Neural crest cell (in vitro differentiated cells): ENCODE measurements at places on chromosomes 16 and 17.
A peak's percentile ranks its signal among the peaks of the same experiment; 100 is the strongest.

- DNase-seq, result no peak
- no peaks in the 10 kb centered on the region for H3K4me1 ChIP-seq
- H3K27me3 ChIP-seq, result no peaks in the 10 kb centered on the region
- H3K27ac ChIP-seq, result no peak overlapping the region
These were observed 306.5 kb upstream of the TNRC6C start for GRCh38 chr17:77651988-77652387.

- no peak for DNase-seq
- H3K36me3 ChIP-seq, result no peaks in the 10 kb centered on the region
- no peak overlapping the region for H3K4me3 ChIP-seq
- H3K27ac ChIP-seq, result peak overlapping the region; percentile 96
These were observed 52.7 kb upstream of the KSR1 start for GRCh38 chr17:27403480-27404005.

DNA sequence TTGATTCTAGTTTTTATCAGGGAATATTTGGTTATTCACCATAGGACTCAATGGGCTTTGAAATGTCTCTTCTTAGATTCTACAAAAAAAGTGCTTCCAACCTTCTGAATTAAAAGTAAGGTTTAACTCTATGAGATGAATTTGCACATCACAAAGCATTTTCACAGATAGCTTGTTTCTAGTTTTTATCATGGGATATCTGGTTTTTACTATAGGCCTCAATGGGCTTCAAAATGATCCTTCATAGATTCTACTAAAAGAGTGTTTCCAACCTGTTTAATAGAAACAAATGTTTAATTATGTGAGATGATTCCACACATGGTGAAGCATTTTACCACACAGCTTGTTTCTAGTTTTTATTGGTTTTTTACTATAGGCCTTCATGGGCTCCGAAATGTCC lies 560.7 kb downstream of the KCNJ18 start:
- no peaks in the 10 kb centered on the region for H3K27me3 ChIP-seq
- no peak overlapping the region for H3K27ac ChIP-seq
- no peak for DNase-seq
- H3K4me3 ChIP-seq, result no peak overlapping the region

- H3K27me3 ChIP-seq, result peaks cover 5% of the 10 kb centered on the region
- no peaks in the 10 kb centered on the region for H3K36me3 ChIP-seq
- no peak within 1 kb of the TSS for H3K27ac ChIP-seq
- no peak for DNase-seq
These were observed at the start of gene CD300LG for GRCh38 chr17:43846963-43847371. Gene CD300LG, plus strand, starts transcription at chr17:43847176. Its CDS starts 41 bp downstream, at chr17:43847217.

GRCh38 chr17:60386147-60387058 lies 5.5 kb downstream of the USP32 start:
- H3K4me3 ChIP-seq, result no peak overlapping the region
- peaks cover 45% of the 10 kb centered on the region for H3K4me1 ChIP-seq
- H3K27ac ChIP-seq, result no peak overlapping the region
- no peaks in the 10 kb centered on the region for H3K36me3 ChIP-seq
- no peaks in the 10 kb centered on the region for H3K27me3 ChIP-seq
- DNase-seq, result no peak

DNA sequence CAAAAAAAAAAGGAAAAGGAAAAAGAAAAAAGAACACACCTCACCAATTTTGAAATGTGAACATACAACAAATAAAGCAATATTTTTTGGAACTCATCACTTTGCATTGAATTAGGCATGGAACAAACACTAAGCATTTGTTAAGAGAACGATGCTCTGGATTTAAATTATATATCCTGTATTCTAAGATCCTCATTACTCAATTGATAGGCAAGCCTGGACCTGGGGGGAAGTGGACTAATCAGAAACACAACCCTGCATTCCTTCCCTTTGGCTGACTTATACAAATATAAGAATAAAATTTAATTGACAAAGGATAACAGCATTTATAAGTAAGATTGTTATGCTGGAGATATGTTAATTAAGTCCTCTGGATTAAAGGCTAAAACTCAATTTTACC lies 2.2 kb downstream of the GJC1 start:
- peak overlapping the region; percentile 98 for H3K4me3 ChIP-seq
- H3K27ac ChIP-seq, result no peak overlapping the region
- H3K4me1 ChIP-seq, result peaks cover 48% of the 10 kb centered on the region

DNA sequence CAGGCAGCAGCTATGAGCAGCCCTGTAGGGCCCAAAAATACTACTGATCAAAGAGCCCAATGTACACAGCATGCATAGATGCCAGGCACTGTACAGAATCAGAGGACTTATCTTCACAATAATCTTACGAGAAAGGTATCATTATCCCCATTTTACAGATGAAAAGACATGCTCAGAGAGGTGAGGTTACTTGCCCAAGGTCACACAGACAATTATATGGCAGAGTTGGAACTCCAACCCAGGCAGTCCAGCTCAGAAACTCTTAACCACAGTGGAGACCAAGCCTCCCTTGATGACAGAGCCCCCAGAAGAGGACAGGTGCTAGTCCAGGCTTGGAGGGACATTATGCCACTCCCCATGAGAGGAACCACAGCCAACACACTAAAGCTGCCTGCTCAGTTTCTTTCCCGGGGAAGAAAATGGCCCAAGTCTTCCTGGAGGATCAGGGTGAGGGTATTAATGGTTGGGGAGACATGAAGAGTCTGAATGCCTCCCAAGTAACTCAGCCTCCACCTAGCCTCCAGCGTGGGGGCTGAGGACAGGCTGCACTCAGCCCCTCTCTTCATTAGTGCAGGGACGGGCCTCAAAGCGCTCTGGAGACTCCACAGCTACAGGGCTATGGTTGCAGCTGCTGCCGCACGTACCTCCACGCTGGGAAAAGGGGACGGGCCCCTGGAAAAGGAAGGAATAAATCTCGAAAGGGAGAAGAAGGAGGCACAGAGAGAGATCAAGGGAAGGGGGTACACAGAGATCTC lies 826 bp downstream of the UNC119 start:
- peaks cover 31% of the 10 kb centered on the region for H3K4me1 ChIP-seq
- H3K4me3 ChIP-seq, result peak overlapping the region; percentile 90
- no peak for DNase-seq
- no peak overlapping the region for H3K27ac ChIP-seq

DNA sequence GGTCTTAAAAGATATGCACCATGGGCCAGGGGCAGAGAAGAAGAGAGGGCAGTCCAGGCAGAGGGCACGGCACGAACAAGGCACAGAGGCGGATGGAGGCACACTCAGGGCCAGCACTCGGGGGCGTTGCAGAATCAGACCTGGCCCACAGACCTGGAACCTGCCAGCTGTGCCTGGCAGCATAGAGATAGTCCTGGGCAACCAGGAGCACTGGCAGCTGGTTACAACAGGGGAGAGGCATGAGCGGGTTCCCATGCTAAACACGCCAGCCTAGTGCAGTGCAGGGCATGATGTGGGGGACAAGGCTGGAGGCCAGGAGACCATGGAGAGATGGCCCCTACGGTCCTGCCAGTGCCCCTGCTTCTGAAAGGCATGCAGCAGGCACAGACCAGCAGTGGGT lies 56.9 kb upstream of the RBFOX3 start:
- no peak for DNase-seq
- H3K4me3 ChIP-seq, result no peak overlapping the region
- H3K27ac ChIP-seq, result no peak overlapping the region
- H3K4me1 ChIP-seq, result no peaks in the 10 kb centered on the region

GRCh38 chr17:16081507-16082087 lies 82.0 kb downstream of the TTC19 start:
- peaks cover 50% of the 10 kb centered on the region for H3K36me3 ChIP-seq
- no peak overlapping the region for H3K27ac ChIP-seq
- H3K27me3 ChIP-seq, result no peaks in the 10 kb centered on the region
- no peak overlapping the region for H3K4me3 ChIP-seq

GRCh38 chr17:78993241-78993956 lies 13.7 kb upstream of the LGALS3BP start:
- peaks cover 5% of the 10 kb centered on the region for H3K36me3 ChIP-seq
- H3K4me1 ChIP-seq, result peaks cover 4% of the 10 kb centered on the region
- no peak overlapping the region for H3K4me3 ChIP-seq
- H3K27ac ChIP-seq, result no peak overlapping the region
- peak; percentile 68 for DNase-seq
- no peaks in the 10 kb centered on the region for H3K27me3 ChIP-seq

- H3K27me3 ChIP-seq, result peaks cover 6% of the 10 kb centered on the region
- H3K36me3 ChIP-seq, result no peaks in the 10 kb centered on the region
- H3K4me3 ChIP-seq, result no peak overlapping the region
- no peak overlapping the region for H3K27ac ChIP-seq
- DNase-seq, result no peak
These were observed 64.2 kb downstream of the SPECC1 start for GRCh38 chr17:20073055-20073979.

- H3K27me3 ChIP-seq, result no peaks in the 10 kb centered on the region
- peaks cover 40% of the 10 kb centered on the region for H3K36me3 ChIP-seq
- no peak for DNase-seq
- no peak overlapping the region for H3K4me3 ChIP-seq
These were observed 24.2 kb downstream of the IGSF6 start for GRCh38 chr16:21628121-21628726.

GRCh38 chr16:49014277-49015224 lies 267.1 kb downstream of the CBLN1 start:
- H3K27ac ChIP-seq, result no peak overlapping the region
- DNase-seq, result no peak
- no peak overlapping the region for H3K4me3 ChIP-seq
- peaks cover 33% of the 10 kb centered on the region for H3K27me3 ChIP-seq
- H3K36me3 ChIP-seq, result no peaks in the 10 kb centered on the region

DNA sequence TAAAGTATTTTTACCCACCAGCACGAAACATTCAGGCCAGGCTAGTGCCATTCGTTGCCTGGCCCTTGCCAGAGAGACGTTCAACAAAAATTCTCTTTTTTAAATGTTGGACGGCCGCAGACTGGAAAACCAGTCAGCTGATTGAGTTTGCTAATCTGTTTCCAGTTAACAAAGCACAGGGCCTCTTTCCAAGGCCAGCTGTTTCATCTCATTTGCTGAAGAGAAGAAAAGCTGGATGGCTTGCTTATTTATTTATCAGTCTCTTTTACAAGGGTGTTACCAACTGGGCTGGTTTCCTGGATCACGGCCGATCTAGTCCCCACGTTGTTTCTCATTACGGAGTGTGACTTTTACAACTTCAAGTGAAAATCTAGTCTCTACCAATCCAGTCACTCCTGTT lies 418.7 kb upstream of the DYNLRB2 start:
- no peaks in the 10 kb centered on the region for H3K4me1 ChIP-seq
- DNase-seq, result no peak
- H3K36me3 ChIP-seq, result no peaks in the 10 kb centered on the region
- no peak overlapping the region for H3K4me3 ChIP-seq
- no peak overlapping the region for H3K27ac ChIP-seq
